Fibroblast of skin of left quadriceps (primary cell): ENCODE measurements at places on chromosomes 5 and 9.

GRCh38 chr9:108838017-108838416, 17.8 kb downstream of the ACTL7B start:
- peak; percentile 92 for DNase-seq

- no peak for DNase-seq
These were observed 53.5 kb downstream of the AUH start for GRCh38 chr9:91308191-91308590.

GRCh38 chr9:95465115-95465514, 51.7 kb downstream of the PTCH1 start:
- no peak for DNase-seq

GRCh38 chr9:134548618-134549017, 93.0 kb upstream of the COL5A1 start:
- DNase-seq = no peak

DNA sequence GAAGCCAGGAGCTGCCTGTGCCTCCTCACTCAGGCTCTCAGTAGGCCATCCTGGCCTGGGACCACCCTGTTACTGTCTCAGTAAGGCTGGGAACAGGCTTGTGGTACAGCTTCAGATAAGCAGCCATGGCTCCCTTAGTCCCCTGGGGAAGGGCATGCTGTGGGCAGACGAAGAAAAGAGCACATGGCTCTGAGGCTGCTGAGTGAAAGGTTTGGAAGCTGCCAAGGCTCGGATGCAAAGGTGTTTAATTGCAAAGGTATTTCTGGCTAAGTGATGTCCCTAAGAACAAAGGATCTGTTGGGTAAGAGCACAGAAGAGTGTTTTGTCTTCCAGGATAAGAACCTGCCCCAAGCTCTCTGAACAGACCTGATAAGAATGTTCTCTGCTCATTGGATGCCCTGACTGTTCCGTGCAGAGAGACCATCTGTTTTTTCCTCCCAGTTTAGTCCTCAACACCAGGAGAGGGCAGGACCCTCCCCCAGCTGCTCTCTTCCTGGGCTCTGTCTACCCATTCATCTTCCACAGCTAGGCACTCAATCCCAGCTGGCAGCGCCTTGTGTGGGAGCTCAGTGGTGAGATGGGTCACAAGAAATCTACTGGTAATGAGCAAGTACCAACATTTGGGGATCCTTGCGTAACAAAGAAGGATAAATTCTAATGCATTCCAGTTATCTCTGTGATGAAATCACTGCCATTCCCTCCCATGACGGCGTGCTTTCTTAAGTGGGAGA, 17.7 kb downstream of the ANGPTL2 start:
- no peak for DNase-seq

GRCh38 chr5:53017383-53017782, 28.2 kb downstream of the ITGA2 start:
- no peak for DNase-seq

GRCh38 chr9:87381746-87382145, 115.9 kb upstream of the DAPK1 start:
- DNase-seq = no peak

- DNase-seq = no peak
These were observed 185.5 kb downstream of the RGS3 start for GRCh38 chr9:113649054-113649453.

GRCh38 chr5:159451197-159452052, 121.1 kb upstream of the IL12B start:
- peak; percentile 93 for DNase-seq

DNA sequence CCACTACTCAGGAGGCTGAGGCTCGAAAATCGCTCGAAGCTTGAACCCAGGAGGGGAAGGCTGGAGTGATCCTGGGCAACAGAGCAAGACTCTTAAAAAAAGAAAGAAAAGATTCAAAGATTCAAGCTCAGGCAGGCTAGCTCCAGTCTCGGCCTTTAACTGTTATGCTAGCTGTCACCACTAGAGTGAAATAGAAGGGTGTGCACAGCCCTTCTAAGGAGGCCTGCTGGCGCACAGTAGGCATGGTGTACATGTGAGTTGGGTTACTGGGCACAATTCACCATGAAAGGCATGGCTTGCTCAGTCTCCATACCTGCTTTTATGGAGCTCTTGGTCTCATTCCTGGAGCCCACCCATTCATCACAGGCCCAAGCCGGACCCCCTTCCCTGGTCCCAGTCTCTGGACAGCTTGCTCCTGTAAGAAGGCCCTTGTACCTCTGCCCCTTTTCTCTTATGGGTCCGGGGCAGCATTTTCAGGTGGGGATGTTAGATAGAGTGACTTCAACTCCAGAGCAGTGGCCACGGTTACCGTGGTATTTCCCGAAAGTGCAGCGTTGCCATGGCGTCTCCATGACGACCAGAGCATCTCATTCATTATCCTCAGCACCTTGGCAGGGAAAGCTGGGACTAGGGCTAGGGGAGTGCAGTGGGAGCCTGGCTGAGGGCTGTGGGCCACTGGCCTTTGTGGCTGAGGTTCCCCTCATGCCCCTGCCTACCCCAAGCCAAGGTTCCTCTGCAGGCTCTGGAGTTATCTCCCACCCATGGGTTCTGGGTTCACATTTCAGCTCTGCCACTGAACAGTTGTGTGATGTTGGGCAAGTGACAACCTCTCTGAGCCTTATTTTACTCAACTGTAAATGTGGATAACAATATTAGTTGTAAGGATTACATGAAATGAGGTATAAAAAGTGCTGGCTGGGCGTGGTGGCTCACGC, 5.7 kb downstream of the NDST1 start:
- no peak for DNase-seq

- peak; percentile 49 for DNase-seq
These were observed 245.2 kb downstream of the EFNA5 start for GRCh38 chr5:107425541-107426031.

GRCh38 chr5:137366526-137366925, 132.6 kb downstream of the SPOCK1 start:
- DNase-seq = no peak

GRCh38 chr9:5718296-5719032, 89.6 kb downstream of the RIC1 start:
- peak; percentile 61 for DNase-seq

- DNase-seq = no peak
These were observed 21.5 kb upstream of the DELE1 start for GRCh38 chr5:141902015-141902814.

DNA sequence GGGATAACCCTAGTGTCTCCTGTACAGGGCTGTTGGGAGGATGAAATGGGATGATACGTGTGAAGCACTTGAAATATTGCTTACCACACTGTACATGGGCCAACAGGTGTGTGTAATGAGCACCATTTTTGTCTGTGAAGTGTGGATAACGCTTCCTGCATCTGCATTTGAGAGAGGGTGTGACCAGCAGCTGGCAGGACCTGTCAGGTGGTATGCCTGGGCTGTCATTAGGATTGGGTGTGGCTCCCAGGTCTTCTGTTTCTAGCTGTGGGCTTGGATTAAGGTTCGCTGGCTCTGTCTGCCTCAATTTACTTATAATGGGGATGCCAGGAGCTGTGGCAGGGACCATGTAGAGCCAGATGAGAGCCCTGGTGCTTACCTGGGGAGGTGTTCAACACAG, 74.4 kb downstream of the PRRT1B start:
- DNase-seq = no peak

DNA sequence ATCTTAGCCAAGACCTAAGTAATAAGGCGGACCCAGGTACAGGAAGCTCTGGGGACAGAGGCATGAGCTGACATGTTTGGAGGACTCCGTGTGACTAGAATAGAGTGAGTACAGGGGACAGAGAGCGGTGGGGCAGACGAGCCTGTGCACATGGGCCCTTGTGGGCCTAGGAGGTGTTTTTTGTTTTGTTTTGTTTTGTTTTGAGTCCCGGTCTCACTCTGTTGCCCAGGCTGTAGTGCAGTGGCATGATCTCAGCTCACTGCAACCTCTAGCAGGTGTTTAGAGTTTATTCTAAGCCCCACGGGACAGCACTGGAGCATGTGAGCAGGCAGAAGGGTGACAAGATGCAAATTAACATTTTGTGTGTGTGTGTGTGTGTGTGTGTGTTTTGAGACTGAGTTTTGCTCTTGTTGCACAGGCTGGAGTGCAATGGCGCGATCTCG, 3.1 kb upstream of the EEIG1 start:
- DNase-seq = no peak

DNA sequence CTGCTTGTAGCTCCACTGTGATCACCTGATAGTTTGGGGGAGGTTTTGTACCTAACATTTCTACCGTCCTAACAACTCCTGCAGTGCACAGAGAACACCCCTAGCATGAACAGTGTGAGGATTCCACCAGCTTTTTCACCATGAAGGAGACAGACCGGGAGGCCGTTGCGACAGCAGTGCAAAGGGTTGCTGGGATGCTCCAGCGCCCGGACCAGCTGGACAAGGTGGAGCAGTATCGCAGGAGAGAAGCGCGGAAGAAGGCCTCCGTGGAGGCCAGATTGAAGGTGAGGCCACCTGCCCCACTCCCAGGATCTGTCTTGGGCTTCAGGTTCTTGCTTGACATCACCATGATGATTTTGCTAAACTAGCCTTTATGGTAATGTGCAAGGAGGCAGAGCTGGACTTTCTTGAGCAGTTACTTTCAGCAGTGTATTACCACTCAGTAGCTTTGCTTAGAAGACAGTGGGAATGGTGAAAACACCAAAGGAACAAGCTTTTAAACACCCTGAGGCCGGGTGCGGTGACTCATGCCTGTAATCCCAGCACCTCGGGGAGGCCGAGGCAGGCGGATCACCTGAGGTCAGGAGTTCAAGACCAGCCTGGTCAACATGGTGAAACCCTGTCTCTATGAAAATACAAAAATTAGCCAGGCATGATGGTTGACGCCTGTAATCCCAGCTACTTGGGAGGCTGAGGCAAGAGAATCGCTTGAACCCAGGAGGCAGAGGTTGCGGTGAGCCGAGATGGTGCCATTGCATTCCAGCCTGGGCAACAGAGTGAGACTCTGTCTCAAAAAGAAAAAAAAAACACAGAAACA, 3.3 kb downstream of the EXOC3 start:
- DNase-seq = no peak

GRCh38 chr9:107260437-107261081, 22.5 kb upstream of the RAD23B start:
- DNase-seq = no peak

GRCh38 chr5:122599000-122599399, 175.9 kb upstream of the SNX2 start:
- DNase-seq = no peak

GRCh38 chr9:121771851-121772599, 120.6 kb downstream of the DAB2IP start:
- DNase-seq = no peak

DNA sequence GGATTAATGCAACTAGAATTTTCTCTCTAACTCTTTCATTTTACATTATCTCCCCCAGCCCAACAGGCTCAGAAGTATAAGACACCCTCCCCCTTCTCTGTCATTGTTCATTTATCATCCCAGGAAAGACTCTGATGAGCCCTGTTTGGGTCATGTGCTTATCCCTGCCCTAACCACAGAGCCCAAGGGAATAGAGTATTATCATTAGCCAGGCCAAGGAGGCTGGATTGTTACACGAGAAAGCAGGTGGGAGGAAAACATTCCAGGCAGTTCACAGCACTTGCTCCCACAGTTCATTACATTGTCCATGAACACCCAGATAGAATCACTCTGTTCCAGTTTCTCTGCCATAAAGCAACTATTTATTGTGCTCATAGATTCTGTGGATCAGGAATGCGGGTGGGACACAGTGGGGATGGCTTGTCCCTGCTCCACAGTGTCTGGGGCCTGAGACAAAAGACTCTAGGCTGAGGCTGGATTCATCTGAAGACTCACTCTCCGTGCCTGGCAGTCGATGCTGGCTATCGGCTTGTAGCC, 59.5 kb upstream of the TMEM215 start:
- no peak for DNase-seq

DNA sequence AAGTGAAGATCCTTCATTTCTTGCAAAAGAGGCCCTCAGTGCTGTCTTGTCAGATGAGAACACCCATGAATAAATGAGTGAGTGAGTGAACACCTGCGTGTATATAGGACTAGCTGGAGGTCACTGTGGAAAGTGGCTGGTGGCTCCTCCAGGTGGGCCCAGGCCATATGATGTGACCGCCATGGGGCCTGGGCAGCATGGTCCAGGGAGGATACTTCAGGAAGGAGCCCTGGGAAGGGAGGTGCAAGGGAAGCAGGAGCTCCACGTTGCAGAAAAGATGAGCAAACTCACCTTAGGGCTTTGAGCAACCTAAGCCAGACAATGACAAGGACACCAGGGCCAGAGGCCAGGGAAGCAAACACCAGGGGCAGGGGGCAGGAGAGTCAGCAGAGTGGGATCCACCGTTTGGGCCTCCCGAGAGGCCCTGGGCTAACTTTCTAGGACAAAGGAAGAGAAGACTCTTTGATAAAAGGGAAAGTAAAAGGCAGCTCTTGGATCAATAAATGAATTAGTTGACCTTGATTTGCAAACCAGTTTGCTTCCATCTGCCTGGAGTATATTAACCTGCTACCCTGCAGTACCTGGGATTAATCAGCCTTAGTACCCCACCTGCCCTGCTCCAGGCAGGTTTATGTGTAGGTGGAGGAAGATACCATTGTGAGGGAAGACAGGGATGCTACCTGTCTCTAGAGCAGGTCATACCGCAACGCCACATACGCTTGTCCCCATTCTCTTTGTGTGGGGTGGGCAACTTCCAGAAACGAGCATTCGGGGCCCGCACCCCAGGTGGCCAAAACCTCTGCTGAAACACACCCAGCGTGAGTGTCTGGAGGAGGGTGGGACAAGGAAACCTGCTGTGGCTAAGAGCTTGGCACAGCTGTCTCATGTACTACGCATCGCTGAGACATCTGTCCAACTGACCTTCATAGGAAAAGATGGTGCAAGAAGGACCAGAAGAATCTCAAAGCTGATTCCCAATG, 51.4 kb upstream of the OLFM1 start:
- DNase-seq = no peak

GRCh38 chr5:1660511-1660910, 136.8 kb upstream of the LPCAT1 start:
- DNase-seq = no peak

- no peak for DNase-seq
These were observed 280.4 kb downstream of the TMEM167A start for GRCh38 chr5:82796643-82797416.

- DNase-seq = no peak
These were observed 1.1 kb downstream of the CTXN3 start for GRCh38 chr5:127650022-127650421.

- DNase-seq = no peak
These were observed 22.8 kb downstream of the PAEP start for GRCh38 chr9:135584371-135584770.

GRCh38 chr9:35852876-35853865, 17.0 kb downstream of the OR13J1 start:
- no peak for DNase-seq

GRCh38 chr5:127471211-127471610, 46.2 kb upstream of the PRRC1 start:
- no peak for DNase-seq

DNA sequence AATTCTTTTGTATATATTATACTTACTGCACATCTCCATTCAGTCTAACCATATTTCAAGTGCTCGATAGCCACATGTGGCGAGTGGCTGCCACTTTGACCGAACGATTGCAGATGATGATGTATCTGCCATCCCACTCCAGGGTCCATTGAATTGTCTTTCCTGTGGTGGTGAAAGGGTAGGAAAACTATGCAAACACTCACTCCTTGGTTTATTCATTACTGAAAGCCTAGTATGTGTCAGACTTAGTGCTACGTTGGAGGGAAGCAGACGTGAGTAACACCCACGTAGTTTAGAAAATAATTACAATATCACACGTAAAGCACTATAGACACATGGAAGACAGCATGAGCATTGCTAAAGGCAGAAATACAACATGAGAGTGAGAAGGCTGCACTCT, 353.7 kb downstream of the CSNK1G3 start:
- DNase-seq = no peak
